ENCODE measurements at places on chromosomes 11 and 22.

- DNase-seq = no peak
These were observed 394.3 kb downstream of the TMEM135 start for GRCh38 chr11:87432022-87432421.

DNA sequence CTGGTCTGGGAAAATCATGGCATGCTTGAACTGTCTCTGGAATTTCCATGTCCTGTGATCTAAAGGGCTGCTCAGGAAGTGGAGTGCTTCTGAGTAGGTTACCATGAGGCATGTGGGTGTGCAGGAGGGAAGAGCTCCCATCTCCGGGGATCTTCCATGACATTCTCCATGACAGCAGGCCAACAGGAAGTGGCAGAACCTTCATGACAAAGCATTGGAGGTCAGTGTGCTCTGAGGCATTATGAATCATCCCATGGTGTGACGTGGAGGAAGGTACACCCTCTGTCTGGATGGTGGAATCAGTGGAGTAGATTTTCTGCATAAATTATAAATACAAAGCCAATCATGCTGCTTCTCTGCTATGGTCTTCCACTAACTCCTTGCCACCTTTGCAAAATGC lies 139.6 kb upstream of the E2F8 start:
- no peak for DNase-seq

DNA sequence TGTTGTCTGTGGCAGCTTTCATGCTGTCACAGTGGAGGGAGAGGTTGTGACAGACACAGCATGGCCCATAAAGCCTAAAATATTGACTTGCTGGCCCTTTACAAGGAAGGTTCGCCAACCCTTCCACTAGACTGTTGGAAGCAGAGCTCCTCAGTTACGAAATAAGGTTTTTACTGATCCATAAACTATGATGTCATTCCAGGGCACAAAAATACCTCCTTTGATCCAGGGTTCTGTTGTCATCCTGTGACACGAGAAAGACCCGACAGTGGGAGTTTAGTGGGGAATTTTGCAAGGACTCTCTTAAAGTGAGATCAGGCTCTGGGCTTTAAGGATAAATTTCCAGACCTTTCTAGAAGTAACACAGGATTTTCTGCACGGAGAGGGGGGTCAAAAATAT lies 15.7 kb downstream of the BARX2 start:
- DNase-seq = no peak

DNA sequence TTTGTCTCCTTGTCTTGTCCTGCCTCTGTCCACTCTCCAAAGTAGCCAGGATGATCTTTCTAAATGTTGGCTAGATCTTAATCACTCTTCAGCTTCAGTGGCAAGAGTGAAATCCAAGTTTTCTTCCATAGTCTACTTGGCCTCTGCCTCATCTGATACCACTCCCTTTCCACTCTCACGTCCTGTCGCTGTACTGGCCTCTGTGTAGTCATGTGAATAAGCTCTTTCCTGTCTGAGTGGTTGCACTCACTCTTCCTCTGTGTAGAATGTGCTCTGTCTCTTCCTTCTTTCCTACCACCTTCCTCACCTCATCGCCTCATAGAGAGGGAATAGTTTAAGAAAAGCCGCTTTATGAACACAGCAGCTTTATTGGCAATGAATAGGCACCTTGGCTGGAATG lies 86.5 kb downstream of the WNT11 start:
- no peak for DNase-seq

- DNase-seq = no peak
These were observed 383.3 kb downstream of the SHANK2 start for GRCh38 chr11:70869054-70869453.

DNA sequence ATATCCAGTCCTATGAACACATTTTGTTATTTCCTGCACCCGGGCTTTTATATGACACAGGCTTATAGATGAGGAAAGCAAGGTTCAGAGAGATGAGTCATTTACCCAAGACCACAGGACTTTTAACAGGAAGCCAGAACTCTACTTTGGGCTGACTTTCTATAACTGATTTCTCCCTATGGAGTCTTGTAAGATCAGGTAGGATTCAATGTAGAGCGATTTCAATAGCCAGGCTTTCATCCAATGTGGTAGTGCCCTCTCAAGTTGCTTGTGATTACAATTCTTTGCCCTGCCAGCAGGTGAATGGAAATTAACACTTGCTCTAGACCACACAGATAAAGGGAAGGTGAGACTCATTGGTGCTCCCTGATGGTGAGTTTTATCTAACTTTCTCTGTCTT lies 378.3 kb downstream of the INSC start:
- no peak for DNase-seq

GRCh38 chr11:75505916-75506692 lies 19.6 kb downstream of the GDPD5 start:
- DNase-seq = no peak

DNA sequence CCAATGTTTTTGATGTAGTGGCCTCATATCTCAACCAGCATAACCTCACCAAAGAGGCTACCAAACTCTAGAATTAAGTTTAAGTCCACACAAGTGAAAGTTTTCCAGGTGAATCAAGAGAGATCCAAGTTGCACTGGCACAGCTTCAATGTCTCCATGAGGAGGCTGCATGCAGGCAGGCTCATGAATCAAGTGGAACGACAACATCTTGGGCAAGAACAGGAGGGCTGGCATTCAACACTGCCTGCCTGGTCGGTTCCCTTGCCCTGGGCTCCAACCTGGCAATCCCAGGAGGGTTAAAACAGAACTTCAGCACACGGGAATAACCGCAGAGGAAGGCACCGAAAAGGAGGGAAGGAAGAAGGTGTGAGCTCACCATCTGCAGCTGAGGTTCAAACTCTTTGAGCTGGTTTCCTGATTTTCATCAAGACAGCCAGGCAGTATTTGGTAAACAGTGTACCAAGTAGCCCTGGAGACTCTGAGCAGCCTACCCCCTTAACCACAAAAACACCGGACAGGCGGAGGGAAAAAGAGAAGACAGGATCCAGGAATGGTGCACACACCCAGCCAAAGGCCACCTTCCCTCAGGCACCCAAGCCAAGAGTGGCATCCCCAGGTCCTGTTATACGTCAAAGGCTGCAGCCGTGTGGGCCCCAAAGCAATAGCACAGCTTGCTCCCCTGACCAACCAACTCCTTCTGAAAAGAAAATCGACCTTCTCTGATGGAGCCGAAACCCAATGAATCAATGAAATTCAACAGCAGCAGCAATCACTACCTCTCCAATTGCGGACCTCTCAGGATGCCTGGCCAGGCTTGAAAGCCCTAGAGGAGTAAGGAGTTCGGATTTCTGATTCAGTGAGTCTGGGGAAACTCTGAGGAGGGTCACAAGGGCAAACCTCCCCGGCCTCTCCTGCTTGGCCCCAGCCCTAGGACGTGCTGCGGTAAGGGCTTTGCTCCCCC lies 1.3 kb downstream of the PACSIN2 start:
- DNase-seq = peak; percentile 43

DNA sequence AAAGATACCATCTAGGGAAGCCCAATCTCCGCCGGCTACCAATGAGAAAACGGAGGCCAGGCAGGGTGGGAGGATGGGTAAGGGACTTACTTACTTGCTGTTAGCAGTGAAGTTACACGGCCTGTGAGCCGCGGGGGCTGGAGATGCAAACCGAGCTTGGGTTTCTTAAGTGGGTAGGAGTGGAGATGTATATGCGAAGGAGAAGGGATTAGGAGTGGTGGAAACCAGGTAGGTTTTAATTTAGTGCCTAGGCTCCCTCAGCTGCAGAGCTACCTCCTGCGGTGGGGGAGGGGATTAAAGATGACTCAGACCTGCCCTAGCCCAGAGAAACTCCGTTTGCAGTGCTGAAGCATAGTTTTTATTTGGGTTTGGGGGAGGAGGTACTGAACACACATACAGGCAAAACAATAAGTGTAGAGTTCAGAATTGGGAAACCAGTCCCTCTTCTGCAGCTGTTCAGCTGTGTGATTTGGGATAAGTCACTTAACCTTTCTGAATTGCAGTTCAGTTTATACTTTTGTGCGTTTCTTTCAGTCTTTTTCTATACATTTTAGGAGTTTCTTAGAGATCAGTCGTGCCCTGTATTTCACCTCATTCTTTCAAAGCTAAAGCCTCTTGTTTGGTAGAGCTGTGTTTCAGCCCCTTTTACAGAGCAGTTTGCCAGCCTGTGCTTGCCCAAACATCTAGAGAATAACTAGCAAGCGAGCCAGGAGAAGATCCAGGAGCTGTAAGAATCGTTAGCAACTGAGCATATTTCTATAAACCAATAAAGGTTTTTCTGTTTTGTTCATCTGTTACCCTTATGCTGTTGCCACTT lies 596 bp upstream of the TNRC6B start:
- DNase-seq = peak; percentile 54

DNA sequence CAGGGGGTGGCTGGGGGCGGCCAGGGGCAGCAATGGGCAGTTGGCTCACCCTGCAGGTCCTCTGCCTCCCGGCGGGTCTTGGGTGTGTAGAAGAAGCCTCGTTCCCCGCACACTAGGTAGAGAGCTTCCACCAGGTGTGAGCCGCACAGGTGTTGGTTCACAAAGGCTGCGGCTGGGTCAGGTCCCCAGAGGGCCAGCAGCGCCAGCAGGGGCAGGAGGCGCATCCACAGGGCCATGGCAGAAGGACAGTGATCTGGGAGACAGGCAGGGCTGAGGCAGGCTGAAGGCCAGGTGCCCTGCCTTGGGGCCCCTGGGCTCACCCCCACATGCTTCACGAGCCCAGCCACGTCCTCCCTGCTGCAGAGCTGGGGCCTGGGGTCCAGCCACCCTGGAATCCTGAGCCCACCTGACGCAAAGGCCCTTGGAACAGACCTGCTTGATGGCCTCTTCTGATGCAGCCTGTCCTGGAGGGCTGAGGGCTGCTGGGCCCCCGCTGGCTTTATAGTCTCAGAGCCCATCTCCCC lies at the start of gene INS:
Gene INS (minus strand): TSS at position 474 of the 524 bp plus-strand sequence. CDS start 238 bp downstream, at position 236.
- DNase-seq = no peak

- no peak for DNase-seq
These were observed 45.2 kb downstream of the PPP2R1B start for GRCh38 chr11:111720801-111721494.

DNA sequence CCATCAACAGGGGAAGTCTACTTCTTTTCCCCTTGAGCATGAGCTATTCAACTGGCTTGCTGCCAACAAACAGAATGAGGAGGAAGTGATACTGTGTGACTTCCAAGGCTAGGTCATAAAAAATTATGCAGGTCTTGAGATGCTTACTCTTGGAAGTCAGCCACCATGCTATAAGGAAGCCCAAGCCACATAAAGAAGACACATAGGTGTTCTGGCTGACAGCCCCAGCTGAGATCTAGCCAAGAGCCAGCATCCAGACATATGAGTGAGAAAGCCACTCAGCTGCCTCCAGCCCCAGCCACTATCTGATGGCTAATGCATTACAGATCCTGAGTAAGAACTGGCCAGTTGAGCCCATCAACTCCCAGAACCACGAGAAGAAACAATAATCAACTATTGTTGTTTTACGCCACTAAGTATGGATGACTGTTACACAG lies 31.0 kb upstream of the PPP2R1B start:
- no peak for DNase-seq

DNA sequence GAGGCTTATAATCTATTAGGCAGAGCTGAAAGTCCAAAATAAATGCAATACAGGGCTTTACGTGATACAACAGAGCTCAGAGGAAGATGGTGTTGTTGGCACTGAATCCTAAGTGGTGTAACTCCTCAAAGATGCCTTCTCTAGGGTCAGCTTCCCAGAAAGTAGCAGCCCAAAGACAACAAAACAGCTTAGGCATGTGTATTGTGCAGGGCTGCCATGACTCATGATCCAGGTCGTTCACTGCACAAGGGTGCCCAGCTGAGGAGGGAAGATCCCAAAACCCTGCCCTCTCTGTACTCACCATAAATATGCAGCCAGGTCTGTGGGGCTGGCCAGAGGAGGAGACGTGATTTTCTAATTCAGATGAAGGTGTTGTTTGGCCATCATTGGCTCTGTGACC lies 59.4 kb upstream of the NNMT start:
- DNase-seq = no peak

DNA sequence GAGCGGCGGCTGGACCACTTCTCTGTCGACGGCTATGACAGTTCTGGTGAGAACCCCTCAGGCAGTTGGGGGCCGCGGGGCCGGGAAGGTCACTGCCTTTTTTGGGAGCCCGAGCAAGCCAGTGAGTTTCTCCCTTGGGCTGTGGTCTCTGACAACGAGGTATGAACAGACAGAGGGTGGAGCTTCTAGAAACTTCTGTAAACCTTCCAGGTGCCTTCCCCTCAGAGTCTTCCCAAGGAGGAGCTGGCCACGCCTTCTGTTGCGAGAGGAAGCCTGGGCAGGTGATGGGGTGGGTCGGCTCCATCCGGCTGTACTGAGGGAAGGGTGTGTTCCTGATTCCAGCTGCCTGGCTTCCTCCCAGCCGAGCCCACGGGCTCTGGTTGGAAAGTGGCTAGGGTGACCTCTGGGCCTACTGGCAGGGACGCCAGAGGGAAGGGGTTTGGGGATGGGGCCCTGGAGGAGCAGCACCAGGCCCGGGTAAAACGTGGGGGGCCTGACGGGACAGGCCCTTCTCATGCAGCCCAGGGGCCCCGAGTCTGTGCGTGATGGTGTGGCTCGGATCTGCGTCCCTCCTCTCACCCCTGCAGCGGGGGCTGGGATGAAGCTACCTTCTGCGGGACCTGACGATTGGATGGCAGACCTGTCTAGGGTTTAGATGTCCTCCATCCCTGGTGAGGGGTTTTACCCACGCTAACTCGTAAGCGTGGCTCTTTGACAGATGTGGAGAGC lies 110.8 kb downstream of the KCNQ1OT1 start:
- DNase-seq = no peak

DNA sequence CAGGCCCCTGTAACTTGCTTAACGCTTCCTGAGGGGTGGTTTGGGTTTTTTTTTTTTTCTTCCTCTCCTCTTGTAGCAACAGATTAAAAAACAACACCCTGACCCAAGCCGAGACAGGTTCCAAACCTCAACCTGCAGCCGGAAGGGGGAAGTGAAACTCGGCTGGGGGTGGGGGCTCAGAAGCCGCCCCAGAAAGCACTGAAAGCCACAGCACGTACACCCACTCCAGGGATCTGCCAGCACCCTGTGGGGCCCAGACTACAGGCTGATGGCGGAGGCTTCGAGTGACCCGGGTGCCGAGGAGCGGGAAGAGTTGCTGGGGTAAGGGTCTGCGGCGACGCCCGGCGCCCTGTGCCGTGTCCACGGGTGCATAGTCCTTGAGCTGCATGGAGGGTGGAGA lies at the start of gene LSP1:
Gene LSP1 (plus strand): TSS at position 208 of the 400 bp plus-strand sequence. CDS start 61 bp downstream, at position 269.
- DNase-seq = peak; percentile 64

DNA sequence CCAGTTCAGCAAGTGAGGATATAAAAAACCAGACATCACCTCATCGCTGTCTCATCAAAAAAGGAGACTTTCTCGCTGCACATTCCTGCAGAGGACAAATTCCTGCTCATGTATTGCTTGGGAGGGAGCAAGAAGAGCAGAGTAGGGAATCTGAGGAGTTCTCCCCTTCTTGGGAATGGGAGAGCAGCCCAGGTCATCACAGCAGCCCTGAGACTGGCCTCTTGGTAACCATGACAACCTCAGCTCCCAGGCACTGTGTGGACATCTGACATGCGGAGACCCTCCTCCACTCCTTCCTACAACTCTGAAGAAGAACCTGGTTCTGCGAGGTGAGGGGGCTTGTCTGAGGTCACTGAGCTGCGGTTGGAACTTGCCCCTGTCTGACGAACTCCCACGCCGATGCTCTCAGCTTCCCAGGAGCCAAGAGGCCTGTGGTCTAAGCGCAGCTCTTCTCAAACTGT lies 17.9 kb downstream of the RFPL1 start:
- no peak for DNase-seq
